Mucosa of descending colon (tissue), 3 donors: ENCODE measurements at places on chromosomes 4 and X. TPM values are rescaled to one million over a fixed set of nuclear protein-coding genes. Genes with fewer than 3 reads are reported as not detected.

Gene FAM156A
- total RNA-seq = 22.4 TPM

Gene ZFYVE28
- 32.4 TPM for total RNA-seq

Gene HTR2C
- total RNA-seq = not detected

Gene TLL1
- 4.8 TPM for total RNA-seq

Gene CT45A2
- not detected for total RNA-seq

Gene CT83
- not detected for total RNA-seq

Gene POU3F4
- 0.14 TPM for total RNA-seq

Gene SLC9B1
- not detected for total RNA-seq

Gene PPP4R3C
- not detected for total RNA-seq

Gene CCDC110
- 0.69 TPM for total RNA-seq

Gene DMD
- total RNA-seq = 11.2 TPM

Gene KANTR
- 15.7 TPM for total RNA-seq

Gene SH3RF1
- total RNA-seq = 82.3 TPM

Gene HSFX2
- total RNA-seq = 1.1 TPM

Gene PCDH10
- total RNA-seq = 0.32 TPM
